ENCODE measurements at places on chromosomes 6 and 20.

DNA sequence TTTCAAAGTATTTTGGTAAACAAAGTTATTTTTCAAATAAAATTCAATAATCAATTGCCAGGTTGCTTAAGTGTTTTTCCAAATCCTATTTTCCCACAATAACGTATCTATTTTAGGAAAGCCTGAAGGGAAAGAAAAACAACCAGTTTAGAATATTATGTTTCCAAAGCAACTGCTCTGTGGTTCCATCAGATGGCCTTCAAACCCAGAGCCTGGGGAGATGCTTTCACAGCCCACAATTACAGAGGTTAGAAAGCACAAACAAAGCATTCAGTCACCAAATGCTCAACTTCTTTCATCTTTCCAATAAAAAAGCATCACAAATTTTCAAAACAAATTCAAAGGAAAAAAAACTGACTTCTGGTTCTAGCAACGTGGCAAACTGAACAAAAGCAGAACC, 66.0 kb downstream of the ELOVL5 start:
- no peaks in the 10 kb centered on the region for H3K36me3 ChIP-seq
- H3K4me3 ChIP-seq, result no peak overlapping the region
- no peaks in the 10 kb centered on the region for H3K4me1 ChIP-seq

- H3K4me1 ChIP-seq, result no peaks in the 10 kb centered on the region
- no peak for DNase-seq
- no peaks in the 10 kb centered on the region for H3K36me3 ChIP-seq
- H3K27ac ChIP-seq, result no peak overlapping the region
Observed at GRCh38 chr6:114712129-114712662, 369.4 kb upstream of the HS3ST5 start.

DNA sequence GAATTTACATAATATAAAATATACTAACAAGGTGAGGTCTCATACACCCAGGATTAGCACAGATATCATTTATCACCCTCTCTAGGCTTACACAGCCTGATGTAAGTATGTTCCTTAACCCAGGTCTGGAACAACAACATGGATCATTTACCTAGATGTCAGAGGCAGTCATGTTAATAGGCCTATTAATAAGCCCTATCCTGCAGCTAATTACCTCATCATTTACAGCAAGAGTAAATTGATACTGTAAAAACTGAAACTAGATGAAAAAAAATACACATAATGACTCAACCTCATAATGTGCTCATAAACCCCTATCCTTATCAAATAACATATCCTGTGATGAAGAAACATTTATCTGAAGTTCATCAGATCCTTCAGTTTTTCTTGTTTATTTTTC, 334.3 kb upstream of the MANEA start:
- H3K4me3 ChIP-seq, result no peak overlapping the region
- H3K4me1 ChIP-seq, result no peaks in the 10 kb centered on the region
- H3K27me3 ChIP-seq, result no peaks in the 10 kb centered on the region

GRCh38 chr20:45934046-45934585, 367 bp upstream of the PCIF1 start:
- peak; percentile 71 for DNase-seq
- no peaks in the 10 kb centered on the region for H3K27me3 ChIP-seq
- H3K27ac ChIP-seq, result peak overlapping the region; percentile 100
- no peaks in the 10 kb centered on the region for H3K4me1 ChIP-seq

DNA sequence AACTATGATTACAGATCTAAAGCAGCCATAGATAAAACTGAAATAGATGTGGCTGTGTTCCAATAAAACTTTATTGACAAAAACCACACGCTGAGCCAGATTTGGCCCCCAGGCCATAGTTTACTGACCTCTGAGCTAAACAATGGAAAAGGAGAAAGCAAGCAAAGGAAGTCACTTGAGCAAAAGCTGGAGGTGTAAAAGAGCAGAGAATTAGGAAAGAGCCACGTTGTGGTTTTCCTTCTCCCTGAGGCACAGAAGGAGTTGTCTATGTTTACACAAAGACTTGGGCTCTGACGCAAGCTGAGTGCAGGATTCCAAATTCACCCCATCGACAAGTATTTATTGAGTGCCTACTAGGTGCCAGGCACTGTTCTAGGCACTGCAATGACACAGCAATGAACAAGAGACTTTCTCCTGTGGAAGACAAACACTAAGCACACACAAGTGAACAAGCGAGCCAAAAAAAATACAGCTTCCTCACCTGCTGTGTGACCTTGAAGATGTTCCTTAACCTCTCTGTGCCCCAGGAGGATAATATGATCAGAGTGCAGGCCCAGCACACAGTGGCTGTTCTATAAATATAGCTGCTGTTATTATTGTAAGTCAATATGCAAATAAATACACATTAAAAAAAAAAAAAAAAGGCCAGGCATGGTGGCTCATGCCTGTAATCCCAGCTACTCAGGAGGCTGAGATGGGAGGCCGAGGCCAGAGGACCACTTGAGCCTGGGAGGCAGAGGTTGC, 75.4 kb upstream of the PTPN1 start:
- no peaks in the 10 kb centered on the region for H3K36me3 ChIP-seq
- no peak overlapping the region for H3K27ac ChIP-seq
- H3K27me3 ChIP-seq, result no peaks in the 10 kb centered on the region
- H3K4me3 ChIP-seq, result no peak overlapping the region

DNA sequence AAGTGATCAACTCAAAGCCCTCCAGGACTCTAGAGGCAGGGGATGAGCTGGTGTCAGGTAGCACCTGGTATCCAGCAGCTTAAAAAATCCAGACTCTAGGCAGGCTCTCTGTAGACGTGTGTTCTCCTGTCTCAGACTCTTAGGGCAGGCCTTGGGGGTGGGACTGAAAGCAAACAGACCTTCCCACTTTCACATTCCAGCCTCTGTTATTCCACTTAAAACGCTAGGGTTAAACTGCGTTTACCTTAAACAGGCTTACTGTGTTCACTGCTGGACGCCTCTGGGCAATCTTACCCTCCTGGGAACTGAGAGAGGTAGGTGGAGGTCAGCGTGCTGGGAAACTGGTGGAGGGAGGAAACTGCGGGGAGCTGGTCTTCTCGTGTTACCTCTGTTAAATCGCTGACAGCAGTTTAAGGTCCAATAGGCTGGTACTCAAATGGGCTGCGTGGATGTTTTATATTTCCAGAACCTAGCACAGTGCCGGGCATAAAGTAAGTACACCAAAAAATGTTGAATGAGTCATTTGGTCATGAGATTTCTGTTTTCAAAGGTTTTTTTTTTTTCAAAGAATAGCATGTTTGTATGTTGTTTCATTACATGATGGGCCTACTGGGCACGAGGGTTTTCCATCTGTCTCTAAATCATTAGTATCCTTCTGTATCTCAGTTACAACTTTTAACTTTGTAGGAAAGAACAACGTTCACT, at the start of gene GCNT2:
Gene GCNT2 (plus strand): TSS at position 248 of the 705 bp plus-strand sequence. CDS start 7,561 bp downstream, outside the sequence.
- H3K27me3 ChIP-seq, result no peaks in the 10 kb centered on the region
- H3K4me3 ChIP-seq, result no peak within 1 kb of the TSS
- DNase-seq, result peak; percentile 36

- no peak overlapping the region for H3K27ac ChIP-seq
- H3K4me3 ChIP-seq, result no peak overlapping the region
- H3K36me3 ChIP-seq, result no peaks in the 10 kb centered on the region
- no peaks in the 10 kb centered on the region for H3K27me3 ChIP-seq
Observed at GRCh38 chr20:79565-79964, 7.9 kb upstream of the DEFB125 start.

DNA sequence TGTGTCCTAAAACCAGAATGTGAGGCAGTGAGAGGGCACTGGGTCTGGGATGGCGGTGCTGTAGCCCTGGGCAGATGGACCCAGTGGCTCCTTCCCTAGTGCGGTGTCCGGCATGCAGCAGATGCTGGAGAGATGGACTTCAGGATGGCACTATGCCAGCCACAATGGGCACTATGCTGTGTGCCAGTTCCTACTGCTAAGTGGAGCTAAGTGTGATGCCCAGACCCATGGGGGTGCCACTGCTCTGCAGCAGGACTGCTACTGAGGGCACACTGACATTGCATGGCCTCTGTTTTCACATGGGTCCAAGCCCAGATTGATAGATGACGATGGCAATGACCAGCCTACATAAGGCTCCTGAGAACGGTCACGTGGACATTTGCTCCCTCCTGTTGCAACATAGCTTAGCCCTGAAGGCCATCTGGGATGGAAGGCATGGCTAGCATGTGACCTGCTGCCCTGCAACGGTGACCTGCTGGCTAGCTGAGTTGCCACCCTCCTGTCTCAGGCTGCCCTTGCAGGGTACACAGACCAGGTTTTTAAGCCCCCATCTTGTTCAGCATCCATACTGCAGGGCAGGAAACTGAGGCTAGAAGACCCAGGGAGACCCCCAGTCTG, 31.3 kb upstream of the KCNK16 start:
- H3K4me3 ChIP-seq, result no peak overlapping the region
- no peak overlapping the region for H3K27ac ChIP-seq
- no peak for DNase-seq

DNA sequence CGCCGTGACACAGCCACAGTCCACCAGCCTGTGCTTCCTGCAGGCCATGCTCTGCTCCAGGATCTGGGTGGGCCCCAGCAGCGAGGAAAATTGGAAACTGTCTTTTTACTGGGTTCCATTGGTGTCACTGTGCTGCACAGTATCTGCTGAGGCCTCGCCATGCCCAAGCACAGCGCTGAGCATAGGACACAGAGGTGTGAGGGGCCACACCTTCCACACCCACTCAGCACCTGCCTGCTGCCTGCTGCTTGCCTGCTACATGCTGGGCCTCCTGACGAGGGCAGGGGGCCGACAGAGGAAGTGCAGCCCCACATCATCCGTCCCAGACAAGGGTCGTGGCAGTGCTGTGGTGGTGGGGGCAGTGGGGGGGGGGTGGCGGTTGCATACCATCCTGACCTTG, 173.0 kb upstream of the THBS2 start:
- H3K27ac ChIP-seq, result no peak overlapping the region
- H3K4me1 ChIP-seq, result no peaks in the 10 kb centered on the region
- no peaks in the 10 kb centered on the region for H3K36me3 ChIP-seq
- H3K4me3 ChIP-seq, result no peak overlapping the region
- no peak for DNase-seq

GRCh38 chr6:18101873-18102272, 20.6 kb downstream of the NHLRC1 start:
- H3K27ac ChIP-seq, result no peak overlapping the region
- H3K36me3 ChIP-seq, result no peaks in the 10 kb centered on the region
- no peaks in the 10 kb centered on the region for H3K4me1 ChIP-seq
- H3K4me3 ChIP-seq, result no peak overlapping the region

DNA sequence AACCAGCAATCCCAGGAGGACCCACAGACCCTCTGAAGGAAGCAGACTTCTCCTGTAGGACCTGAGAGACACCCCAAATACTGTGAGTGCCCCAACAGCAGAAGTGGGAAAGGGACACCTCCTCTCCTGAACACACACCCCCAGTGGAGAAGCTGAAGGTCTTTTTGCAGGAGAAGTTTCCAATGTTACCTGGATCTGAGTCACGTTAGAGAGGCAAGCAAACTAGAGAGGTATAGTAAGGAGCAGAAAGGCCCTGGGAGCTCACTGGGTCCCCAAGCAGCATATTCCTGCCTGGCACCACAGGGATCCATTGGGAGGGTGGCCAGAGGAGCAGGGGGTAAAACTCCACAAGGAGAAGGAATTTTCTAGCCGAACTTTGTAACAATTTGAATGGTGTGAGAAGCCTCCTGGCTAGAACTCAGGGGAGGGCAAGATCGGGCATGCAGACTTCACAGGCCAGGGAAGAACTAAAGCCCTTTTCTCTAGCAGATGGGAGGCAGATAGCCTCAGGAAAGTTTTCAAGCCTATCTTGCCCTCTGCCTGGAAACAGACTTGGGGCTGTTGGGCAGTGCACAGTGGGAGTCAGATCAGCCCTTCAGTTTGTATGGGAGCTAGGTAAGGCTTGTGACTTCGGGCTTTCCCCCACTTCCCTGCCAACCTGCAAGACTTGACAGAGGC, 68.2 kb upstream of the SSTR4 start:
- H3K27ac ChIP-seq, result no peak overlapping the region
- H3K4me3 ChIP-seq, result no peak overlapping the region
- H3K4me1 ChIP-seq, result no peaks in the 10 kb centered on the region
- H3K27me3 ChIP-seq, result no peaks in the 10 kb centered on the region
- no peak for DNase-seq

DNA sequence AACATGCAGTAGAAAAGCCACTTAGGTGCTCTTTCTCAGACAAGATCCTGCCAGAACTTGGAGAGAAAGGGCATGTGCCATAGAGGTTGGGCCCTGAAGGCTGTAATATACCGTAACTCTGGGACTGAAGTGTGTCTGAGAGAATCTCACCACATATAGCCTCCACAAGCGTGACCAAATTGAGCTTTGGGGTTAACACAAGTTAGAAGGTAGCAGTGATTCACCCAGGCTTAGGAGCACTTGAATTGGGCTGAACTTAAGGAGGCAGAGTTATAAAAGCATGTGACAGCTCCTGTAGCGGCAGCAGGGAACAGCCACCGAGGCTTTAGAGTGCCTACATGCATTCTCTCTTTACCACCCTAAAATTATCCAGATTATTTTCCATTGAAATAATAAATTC, 361.6 kb downstream of the PHF3 start:
- DNase-seq, result no peak
- H3K36me3 ChIP-seq, result no peaks in the 10 kb centered on the region
- H3K27ac ChIP-seq, result no peak overlapping the region
- H3K27me3 ChIP-seq, result no peaks in the 10 kb centered on the region

DNA sequence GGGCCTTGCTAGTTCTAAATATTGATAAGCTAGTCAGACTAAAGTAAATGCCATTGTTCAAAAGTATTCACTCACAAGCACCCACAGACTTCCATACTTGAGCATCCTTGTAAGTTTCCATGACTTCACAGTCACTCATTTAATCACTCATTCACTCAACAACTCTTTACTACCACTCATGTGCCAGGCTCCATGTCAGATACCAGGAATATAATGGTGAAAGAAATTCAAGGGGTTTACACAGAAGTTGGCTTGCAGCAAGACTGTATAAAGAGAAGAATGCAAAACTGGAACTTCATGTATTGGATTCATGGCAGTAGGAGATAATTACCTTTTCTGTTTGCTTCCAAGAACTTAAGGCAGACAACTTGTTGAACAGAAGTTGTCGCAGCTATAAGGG, 36.6 kb downstream of the ADGRF1 start:
- H3K27ac ChIP-seq, result no peak overlapping the region
- no peaks in the 10 kb centered on the region for H3K4me1 ChIP-seq
- DNase-seq, result no peak
- no peaks in the 10 kb centered on the region for H3K27me3 ChIP-seq
- H3K36me3 ChIP-seq, result no peaks in the 10 kb centered on the region

GRCh38 chr20:52160049-52160570, 31.5 kb downstream of the ZFP64 start:
- no peaks in the 10 kb centered on the region for H3K36me3 ChIP-seq
- DNase-seq, result no peak
- H3K27ac ChIP-seq, result no peak overlapping the region
- H3K4me3 ChIP-seq, result no peak overlapping the region

DNA sequence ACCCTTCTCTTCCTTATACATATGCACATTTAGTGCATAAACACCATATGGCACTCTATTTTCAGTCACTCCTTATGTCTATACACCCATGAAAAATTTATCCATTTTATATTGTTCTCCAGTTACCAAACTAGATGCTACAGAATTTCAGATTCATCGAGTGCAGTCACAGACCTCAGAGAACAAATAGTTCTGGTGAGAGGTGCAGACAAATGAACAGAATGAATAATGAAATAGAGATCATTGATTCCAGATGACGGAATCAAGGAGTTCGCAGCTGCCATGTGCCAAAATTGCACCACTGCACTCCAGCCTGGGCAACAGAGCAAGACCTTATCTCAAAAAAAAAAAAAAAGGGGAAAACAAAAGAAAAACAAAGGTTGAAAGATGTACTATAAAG, 214.8 kb upstream of the CEP162 start:
- no peak for DNase-seq
- H3K4me1 ChIP-seq, result no peaks in the 10 kb centered on the region
- no peaks in the 10 kb centered on the region for H3K27me3 ChIP-seq
- no peak overlapping the region for H3K27ac ChIP-seq
- H3K4me3 ChIP-seq, result no peak overlapping the region

- no peaks in the 10 kb centered on the region for H3K4me1 ChIP-seq
- no peaks in the 10 kb centered on the region for H3K36me3 ChIP-seq
- H3K4me3 ChIP-seq, result no peak overlapping the region
- no peak overlapping the region for H3K27ac ChIP-seq
Observed at GRCh38 chr6:72864799-72865198, 242.9 kb downstream of the KCNQ5 start.

Measured in colonic mucosa (tissue), 4 donors.